Stimulated activated CD8-positive, alpha-beta memory T cell treated with anti-CD3 and anti-CD28 coated beads, Interleukin-4, amount 100 ng/mL, for 1 hour (primary cell): ENCODE measurements at places on chromosomes 6 and 20.

DNA sequence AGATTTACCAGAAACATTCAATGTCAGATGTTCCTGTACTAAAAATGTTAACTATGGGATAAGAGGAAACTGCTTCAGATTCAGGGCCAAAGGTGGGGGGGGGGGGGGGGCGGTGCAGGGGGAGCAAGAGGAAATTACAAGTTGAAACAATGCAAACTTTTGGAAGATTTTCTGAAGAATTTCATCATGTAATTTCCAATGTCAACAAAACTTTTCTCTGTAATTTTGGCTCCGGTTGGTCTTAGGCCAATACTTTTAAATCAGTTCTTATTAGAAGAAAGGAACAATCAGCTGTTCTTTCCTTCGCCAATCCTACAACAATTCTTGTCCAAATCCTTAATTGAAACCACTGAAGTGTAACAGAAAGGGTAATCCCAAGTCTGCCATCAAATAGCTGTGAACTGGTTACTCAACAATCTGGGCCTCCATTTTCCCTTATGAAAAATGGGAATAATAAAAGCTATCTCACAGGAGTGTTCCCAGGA lies 13.1 kb downstream of the UQCC1 start:
- no peak for DNase-seq

- no peak for DNase-seq
Measured at GRCh38 chr6:138377844-138378243, at the start of gene SMIM28. SMIM28 (plus strand) TSS chr6:138377905; CDS start chr6:138378073, 168 bp downstream.

GRCh38 chr20:57682184-57683101 lies 27.4 kb downstream of the PMEPA1 start:
- no peak for DNase-seq

GRCh38 chr6:4775494-4776130 lies 592 bp upstream of the CDYL start:
- no peak for DNase-seq

DNA sequence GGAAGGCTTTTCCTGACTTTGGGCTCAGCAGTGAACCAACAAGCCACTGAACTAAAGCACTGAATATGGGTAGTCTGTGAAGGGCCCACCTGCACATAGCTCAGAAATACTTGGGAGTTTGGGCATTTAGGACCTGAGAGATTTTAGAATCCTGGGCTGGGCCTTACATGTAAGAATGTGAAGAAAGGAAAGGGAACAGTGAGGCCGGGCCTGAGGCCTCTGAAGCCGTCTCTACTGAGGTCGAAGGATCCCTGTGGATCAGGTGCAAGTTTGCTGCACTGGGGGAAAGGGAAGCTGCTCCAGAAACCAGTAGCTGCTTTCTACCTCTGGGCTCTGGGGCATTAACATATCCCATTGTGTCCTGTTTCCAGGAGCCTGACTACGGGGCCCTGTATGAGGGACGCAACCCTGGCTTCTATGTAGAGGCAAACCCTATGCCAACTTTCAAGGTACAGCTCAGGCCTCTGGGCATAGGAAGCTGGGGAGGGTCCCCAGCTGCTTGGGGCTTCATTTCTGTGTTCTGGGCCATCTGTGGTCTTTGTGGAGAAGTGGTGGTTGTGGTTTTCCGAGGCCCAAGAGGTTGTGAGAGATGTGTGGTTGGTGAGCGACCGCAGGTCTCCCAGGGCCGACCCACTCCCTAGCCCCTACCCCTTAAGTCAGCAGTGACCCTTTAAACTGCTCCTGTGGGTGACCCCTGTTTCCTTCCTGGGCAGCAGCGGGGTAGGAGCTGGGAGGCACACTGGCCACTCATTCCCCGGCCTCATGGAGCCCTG lies 30.3 kb downstream of the PLCG1 start:
- DNase-seq: no peak

DNA sequence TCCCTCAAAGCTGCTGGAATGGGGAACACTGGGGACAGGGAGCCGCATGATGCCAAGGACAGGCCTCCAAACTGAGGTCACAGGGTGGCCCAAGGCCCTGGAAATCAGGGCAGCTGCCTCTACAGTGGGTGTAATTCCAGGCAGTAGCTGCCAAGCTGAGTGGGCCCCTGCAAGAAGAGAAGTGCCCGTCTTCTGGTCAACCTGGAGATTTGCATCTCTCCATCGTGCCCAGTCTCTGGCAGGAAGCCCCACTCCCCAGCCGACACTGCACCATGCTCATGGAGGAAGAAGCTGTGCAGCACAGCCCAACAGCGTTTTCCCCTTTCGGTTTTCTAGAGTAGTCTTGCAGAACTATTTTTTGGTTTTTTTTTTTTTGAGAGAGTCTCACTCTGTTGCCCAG lies 2.2 kb upstream of the FAM209A start:
- DNase-seq: no peak

- DNase-seq: no peak
Measured at GRCh38 chr20:44488551-44488950, 12.9 kb downstream of the TTPAL start.

GRCh38 chr20:33443006-33443511 lies 504 bp downstream of the SNTA1 start:
- no peak for DNase-seq

GRCh38 chr20:37238935-37239451 lies 22.6 kb downstream of the GHRH start:
- DNase-seq: no peak

- no peak for DNase-seq
Measured at GRCh38 chr6:57085471-57085870, 4.5 kb upstream of the ZNF451 start.

GRCh38 chr6:11331111-11331510 lies 98.6 kb upstream of the NEDD9 start:
- DNase-seq: no peak

DNA sequence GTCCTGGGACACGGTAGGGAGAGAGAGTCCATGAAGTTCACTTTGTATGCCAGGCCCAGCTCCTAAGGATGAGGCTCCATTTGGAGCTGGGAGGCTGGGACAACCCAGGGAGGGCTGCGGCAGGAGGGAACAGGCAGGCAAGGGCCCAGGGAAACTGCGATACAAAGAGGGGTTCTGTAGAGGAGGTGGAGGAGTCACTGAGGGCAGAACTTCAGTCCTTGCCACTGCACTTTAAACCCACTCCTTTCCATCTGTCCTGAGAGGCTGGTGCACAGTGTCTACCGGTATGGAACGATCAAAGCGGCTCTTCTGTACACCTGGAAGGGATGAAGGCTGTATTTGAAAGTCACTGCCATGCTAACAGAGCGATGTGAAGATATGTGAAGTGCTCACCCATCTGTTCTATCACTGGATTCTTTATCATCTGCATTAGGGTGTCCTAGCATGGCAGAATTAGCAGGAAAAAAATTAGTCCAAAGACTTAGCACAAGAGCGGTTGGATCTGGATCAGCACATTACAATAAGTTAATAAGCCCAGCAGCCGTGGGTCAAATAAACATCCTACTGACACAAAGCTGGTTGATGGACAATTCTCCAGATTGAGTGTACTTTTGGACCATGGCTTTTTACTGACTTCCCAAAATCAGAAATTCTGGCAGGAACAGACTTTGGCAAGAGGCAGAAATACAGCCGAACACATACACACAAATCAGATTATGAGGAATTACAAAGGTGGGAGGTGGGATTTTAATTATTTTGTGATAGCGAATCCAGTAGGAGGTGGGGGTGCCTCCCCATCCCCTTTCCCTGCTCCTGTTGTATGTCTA lies 20.9 kb upstream of the ZFAND3 start:
- DNase-seq: no peak

GRCh38 chr6:16671302-16672289 lies 89.7 kb downstream of the ATXN1 start:
- no peak for DNase-seq

- no peak for DNase-seq
Measured at GRCh38 chr6:131693384-131693783, 7.8 kb downstream of the OR2A4 start.

GRCh38 chr20:16051968-16052367 lies 521.3 kb downstream of the KIF16B start:
- no peak for DNase-seq
